T47D (cell line): ENCODE measurements at places on chromosomes 12 and 14.

DNA sequence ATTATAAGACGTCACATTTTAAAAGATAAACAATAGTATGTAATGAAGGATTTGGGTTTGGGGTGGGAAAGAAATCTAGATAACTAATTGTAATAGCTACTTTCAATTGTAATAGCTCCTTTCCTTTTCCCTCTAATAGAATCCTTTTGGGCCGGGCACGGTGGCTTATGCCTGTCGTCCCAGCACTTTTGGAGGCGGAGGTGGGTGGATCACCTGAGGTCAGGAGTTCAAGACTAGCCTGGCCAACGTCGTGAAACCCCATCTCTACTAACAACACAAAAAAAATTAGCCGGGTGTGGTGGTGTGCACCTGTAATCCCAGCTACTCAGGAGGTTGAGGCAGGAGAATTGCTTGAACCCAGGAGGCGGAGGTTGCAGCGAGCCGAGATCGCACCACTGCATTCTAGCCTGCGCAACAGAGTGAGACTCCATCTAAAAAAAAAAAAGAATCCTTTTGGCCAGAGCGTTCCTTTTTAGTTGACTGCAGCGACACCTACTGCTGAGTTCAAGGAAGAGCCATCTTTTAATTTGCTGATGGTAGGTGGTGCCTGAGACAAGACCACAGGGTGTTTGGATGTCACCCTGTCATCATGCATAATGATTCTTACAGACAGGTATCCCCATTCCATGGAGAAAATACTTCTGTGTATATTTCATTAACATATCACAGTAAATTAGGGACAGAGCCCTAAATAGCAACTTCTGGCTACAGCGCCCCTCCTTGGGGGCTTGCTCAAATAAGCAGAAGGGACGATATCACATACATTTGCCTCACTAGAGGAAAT lies 79.5 kb downstream of the ARMH4 start:
- peak; percentile 79 for DNase-seq

DNA sequence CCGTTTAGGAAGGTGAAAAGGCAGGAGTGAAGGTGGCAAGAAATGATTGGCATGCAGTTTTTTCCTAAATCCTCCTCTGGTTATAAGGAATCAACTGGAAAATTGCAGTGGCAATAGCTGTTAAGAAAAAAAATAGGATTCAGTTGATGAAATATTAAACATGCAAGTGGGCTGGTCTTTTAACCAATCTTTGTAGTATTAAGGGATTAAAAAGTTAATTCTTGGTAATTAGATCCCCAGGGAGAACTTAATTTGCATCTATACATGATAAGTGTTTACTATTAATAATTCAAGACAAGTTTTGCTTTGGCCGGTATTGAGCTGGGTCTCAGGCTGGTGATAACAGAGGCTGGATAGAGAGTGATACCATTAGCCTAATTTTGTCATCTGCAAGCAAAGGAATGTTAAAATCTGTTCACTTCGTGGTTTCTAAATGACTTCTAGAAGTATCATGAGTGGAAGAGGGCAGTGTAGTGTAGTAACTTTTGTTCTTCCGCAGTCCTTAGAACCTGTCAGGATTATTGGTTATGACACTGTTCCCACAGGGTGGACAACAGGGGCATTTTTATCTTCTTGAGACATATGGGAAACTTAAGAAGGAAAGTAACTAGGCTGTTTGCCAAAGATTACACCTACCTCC lies 118.5 kb downstream of the PRKCH start:
- no peak for DNase-seq

DNA sequence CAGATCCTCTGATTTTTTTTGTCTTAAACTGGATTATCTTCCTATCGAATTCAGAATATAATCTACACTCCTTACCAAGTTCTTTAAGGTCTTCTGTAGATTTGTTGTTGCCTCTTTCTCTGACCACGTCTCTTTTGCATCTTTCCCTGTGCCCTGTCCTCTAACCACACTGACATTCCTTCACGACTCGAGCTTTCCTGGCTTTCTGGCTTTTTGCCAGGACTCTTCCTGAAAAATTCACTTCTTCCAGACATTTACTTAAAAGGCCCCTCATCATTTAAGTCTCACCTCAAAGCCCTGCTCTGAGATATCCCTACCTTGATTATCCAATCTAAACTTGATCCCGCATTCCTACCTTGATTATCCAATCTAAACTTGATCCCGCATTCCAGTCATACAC lies 422.3 kb upstream of the DCN start:
- DNase-seq: no peak

DNA sequence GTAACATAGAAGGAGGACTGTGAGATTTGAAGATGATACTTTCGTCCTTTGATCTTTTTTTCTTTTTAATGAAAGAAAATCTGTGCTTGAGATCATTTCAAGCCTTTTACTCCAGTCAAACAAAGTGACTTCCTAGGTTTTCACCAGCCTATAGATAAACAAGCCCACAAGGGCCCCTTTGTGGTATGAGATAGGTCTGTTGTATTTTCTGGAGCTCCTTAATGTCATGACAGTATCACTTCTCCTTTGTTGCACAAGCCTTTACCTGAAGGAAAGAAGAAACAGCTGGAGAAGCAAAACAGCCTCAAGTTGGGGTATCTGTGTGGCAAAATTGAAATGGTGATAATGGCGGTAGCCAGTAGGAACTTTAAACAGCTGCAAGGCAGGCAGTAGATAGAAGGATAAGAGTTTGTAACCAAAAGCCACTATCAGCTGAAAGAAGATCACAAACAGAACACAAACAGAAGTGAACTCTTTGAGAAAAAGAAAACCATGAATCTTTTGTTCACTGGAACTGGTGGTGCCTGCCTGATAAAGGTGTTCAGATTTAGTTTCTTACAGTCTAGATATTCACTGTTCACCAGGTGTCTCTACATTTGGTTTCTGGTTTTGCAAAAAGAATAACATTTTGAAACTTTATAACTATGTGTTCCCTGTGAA lies 96.8 kb downstream of the LGR5 start:
- DNase-seq: no peak

GRCh38 chr14:93549595-93549994 lies 118.9 kb downstream of the UNC79 start:
- no peak for DNase-seq
